ENCODE measurements at places on chromosomes 13 and 19.

- DNase-seq = no peak
Measured at GRCh38 chr13:97726664-97727280, 226.7 kb upstream of the IPO5 start.

- no peak for DNase-seq
Measured at GRCh38 chr13:44906713-44907112, 82.6 kb downstream of the NUFIP1 start.

DNA sequence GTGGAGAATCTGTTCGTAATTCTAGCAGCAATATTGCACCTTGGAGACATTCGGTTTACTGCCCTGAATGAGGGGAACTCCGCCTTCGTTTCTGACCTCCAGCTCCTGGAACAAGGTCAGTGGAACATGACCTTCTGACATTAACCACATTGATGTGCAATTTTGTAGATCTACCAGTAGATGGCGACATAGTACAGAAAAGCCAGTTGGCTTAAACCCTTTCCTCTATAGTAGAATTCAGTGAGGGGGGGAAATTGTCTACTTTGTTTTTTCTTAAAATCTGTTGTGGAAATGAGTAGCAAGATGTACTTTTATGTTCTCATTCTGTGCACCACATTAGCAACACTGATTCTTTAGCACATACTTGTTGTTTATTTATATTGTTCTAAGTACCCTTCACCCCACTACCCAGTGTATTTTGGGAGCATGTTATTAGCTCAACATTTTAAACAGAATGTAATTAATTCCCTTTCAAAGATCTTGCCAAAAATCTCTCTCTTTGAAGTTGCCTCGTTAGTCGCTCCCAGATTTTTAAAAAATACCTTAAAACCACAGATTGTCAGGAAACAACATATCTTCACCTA, 332.2 kb downstream of the MYO16 start:
- DNase-seq = peak; percentile 87

- DNase-seq = no peak
Measured at GRCh38 chr19:43471091-43471490, 5.7 kb upstream of the LYPD3 start.

- no peak for DNase-seq
Measured at GRCh38 chr13:45451282-45451681, 13.5 kb upstream of the COG3 start.

DNA sequence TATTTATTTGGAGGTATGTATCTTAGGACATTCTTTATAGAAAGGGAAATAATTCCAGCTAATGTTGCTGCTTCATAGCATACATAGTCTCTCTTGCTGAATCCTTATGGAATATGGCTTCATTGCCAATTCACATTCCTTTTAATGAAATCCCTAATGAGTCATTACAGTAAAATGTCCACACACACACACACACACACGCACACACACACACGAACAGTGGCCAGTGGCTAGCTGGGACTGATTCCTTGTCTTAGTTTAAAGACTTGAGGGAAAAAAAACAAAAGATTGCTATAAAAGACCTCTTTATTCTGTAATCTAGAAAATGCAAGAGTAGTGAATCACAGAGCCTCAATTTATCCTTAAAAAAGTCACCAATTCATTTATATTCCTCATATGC, 301.6 kb downstream of the SLITRK6 start:
- DNase-seq = no peak

DNA sequence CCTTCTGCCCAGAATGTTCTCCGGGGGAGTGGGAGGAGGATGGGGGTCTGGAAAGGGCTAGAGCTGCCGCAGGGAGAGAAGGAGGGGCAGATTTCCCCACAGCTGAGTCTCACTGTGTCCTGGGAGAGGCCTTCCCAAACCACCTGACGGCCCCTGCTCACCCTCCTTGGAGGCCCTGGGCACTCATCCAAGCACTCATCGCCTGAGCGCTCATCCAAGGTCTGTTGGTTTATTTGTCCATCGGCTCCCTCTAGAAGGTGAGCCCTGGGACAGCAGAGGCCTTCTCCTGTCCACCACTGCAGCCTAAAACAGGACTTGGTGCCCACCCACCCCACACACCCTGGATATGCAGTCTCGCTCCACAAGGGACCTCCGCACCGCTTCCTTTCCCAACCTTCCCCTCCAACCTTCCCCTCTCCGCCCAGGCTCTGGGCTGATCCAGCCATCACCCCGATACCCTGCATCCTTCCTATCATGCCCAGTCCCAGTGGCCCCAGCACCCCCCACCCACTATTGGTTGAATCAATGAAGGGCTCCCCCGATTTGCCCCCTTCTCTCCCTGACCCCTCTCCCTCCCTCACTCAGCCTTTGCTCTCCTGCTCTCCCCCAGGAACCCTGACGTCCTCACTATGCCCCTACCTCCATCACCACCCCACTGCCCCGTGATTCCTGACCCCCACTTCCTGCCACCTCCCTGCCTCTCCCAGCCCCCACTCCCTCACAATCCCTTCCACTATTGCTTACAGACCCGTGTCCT, 1.7 kb downstream of the UBXN6 start:
- peak; percentile 59 for DNase-seq

GRCh38 chr13:82257790-82258507, 1624.3 kb downstream of the SLITRK1 start:
- DNase-seq = no peak

- DNase-seq = no peak
Measured at GRCh38 chr13:77358001-77358400, 31.1 kb upstream of the MYCBP2 start.

DNA sequence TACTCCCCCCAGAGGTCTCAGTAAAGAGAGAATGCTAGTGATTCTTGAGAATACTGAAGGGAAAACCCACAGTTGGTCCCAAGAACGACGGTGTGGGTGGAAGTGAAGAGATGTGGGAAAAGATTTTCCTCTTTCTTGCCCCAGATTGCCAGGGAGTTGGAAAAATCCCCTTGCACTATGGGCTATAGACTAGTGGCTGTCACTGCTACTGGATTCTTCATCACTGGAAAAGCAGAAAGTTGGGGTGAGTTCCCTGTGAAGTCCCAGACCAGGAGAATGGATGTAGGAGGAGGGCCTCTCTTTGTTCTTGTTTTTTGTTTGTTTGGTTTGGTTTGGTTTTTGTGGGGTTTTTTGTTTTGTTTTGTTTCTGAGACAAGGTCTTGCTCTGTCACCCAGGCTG, 11.4 kb downstream of the LYPD3 start:
- DNase-seq = no peak

DNA sequence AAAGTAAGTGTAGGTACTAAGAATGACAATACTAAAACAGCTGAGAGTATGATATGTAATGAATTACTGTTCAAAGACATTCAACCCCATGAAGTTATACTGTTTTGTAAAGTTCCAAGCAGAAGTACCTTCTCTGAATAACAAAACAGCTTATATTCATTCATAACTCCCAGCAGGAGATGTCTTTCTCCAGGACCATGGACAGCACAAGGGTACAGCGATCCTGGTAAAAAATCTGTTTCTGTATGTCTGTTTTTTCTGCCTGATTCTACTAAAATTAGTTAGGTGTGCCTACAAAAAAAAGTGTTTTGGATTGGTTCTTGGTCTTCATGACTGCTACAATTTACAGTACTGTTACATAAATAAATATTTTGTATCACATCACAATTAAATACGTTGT, 172.5 kb upstream of the SLITRK5 start:
- DNase-seq = no peak

GRCh38 chr19:55697069-55697440, 22.0 kb downstream of the EPN1 start:
- DNase-seq = no peak

DNA sequence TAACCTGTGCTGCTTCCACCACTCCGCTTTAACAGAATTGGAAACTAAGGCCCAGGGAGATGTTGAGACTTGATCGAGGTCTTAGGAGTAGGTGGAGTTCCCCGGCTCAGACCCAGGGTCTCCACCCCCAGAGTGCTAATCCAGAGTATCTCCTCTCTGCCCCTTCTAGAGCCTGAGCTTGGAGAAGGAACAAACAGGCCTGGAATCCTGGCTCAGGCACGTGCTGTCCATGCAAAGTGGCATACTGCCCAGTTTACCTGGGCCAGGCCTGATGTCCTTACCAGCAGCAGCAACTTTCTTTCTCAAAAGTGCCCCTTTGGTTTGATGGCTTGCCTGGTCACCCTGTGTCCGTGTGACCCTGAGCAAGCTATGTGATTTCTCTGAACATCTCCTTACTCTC, 3.7 kb downstream of the SYNGR4 start:
- DNase-seq = peak; percentile 74

GRCh38 chr13:24495151-24495729, 17.3 kb downstream of the PARP4 start:
- DNase-seq = no peak

GRCh38 chr13:24922387-24922744, 158.4 kb downstream of the RNF17 start:
- DNase-seq = peak; percentile 65

GRCh38 chr19:33883859-33884519, 87.3 kb downstream of the KCTD15 start:
- no peak for DNase-seq

DNA sequence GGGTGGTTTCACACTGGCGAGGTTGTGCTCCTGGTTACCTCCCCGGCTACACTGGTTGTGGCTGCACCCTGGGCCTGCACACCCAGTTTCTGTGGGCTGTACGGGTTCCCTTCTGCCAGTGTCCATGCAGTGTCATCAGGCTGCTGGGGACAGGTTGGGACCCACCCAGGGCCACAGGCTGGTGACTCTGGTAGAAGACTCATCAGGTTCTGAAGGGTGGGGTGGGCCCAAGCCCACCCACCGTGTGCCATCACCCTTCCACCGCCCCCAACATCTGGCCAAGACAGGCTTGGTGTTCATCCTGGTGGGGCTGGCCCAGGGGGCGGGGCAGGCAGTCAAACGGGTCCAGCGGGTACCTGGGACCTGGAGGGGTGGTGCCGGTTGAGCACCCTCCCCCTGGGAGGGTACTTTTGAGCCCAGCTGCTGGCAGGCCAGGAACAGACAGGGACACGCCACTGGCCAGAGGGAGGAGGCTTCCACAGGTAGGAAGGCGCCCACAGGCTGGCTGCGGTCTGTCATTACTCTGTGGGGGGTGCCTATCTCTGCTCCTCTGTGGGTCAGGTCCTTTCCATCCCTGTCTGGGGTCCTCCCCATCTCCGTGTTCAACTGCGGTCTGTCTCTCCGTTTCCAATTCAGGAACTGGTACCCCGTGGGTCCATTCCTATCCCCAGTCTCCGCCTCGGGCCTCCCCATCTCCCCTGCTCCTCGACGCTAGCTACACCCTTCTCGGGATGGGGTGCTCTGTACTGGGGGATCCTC, at the start of gene RNF225:
TSS of gene RNF225 (plus strand) at position 437 of the 759 bp plus-strand sequence. CDS start 434 bp downstream, outside the sequence.
- peak; percentile 49 for DNase-seq

GRCh38 chr19:18340990-18341868, 831 bp downstream of the PGPEP1 start:
- peak; percentile 74 for DNase-seq

- DNase-seq = no peak
Measured at GRCh38 chr13:41995946-41996345, 35.0 kb upstream of the VWA8 start.

DNA sequence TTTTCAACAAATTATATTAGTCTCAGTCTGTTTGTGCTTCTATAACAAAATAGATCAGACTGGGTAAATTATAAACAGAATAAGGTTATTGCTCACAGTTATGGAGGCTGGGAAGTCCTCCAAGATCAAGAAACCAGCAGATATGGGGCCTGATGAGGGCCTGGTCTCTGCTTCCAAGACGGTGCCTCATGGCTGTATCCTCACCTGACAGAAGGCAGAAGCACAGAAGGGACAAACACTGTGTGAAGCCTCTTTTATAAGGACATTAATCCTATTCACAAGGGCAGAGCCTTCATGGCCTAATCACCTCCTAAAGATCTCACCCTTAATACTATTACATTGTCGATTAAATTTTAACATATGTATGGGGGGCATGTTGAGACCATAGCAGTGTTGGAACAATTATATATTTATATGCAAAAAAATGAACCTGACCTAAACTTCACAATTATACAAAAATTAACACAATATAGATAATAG, 12.7 kb downstream of the F10 start:
- peak; percentile 93 for DNase-seq

DNA sequence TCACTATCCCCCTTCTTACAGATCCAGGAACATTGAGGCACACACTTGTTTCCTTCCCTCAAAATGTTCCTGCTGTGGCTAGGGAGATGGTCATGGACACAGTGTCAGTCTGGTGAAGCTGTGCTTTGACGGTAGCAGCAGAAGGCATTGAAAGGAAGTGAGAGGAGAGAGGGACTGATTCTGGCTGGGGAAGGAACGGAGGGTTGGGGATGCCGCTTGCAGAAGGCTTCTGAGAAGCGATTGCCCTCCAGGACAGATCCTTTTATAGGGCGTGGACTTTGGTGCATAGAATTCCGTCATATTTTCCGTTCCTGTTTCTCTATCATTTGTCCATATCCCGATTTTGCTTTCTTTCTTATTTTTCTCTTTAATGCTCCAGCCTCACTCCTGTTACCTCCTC, 14.1 kb upstream of the MYH14 start:
- no peak for DNase-seq

DNA sequence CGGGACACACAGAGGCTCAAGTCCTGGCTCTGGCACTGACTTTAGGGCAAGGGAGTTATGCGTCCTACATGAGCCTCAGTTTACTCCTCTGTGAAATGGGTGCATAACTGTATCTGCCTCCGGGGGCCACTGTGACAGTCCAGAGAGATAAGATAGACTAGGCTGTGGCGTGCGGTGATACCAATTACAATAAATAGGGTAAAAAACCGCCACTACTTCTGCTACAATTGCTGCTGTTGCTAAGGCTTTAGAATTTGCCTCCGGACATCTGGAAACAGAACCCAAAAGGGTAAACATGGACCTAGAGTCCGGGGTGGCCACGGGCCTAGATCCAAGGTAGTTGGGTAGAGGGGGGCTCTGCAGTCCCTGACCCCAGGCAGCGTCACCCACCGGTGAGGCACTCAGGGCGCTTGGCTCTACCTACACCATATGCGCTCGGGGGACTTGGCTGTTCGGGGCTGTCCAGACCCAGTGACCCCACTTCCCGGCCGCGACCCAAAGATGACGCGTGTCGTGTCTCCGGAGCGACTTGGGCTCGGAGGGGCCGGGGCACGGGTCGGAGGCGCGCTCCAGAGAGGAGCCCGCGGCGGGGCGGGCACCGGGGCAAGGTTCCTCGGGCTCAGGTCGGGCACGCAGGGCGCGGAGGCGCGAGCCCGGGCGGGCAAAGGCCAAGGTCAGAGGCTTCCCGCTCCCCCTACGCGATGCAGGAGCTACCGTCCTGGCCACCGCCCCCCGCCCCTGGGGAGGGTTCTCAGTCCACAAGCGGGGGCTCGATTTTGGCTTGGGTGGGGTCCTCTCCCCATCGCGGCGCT, 1.1 kb downstream of the INSR start:
- no peak for DNase-seq
